HuH-7.5 (cell line): ENCODE measurements at places on chromosomes 11 and 22.

DNA sequence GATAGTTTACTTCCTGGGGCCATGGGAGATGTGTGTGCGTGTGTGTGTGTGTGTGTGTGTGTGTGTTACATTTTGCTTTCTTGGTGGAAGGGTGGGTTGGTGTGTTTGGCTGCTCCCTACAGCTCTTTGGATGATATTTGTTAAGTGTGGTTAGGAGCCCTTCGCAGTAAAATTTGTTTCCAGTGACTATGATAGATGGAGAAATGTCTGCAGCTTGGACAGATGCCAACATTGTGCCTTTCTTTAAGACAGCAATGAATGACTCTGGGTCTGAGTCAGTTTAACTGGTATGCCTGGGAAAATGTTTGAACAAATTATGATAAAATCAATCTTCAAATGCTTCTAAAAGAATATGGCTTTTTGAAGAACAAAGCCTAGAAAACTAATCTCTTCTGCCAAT lies 102.7 kb upstream of the TRPC6 start:
- DNase-seq: no peak

GRCh38 chr11:47987781-47988180 lies 7.4 kb downstream of the PTPRJ start:
- no peak for DNase-seq

GRCh38 chr11:112058103-112058502 lies 15.7 kb downstream of the PIH1D2 start:
- no peak for DNase-seq

- no peak for DNase-seq
Measured at GRCh38 chr22:19352217-19352616, 60.7 kb upstream of the CLTCL1 start.

DNA sequence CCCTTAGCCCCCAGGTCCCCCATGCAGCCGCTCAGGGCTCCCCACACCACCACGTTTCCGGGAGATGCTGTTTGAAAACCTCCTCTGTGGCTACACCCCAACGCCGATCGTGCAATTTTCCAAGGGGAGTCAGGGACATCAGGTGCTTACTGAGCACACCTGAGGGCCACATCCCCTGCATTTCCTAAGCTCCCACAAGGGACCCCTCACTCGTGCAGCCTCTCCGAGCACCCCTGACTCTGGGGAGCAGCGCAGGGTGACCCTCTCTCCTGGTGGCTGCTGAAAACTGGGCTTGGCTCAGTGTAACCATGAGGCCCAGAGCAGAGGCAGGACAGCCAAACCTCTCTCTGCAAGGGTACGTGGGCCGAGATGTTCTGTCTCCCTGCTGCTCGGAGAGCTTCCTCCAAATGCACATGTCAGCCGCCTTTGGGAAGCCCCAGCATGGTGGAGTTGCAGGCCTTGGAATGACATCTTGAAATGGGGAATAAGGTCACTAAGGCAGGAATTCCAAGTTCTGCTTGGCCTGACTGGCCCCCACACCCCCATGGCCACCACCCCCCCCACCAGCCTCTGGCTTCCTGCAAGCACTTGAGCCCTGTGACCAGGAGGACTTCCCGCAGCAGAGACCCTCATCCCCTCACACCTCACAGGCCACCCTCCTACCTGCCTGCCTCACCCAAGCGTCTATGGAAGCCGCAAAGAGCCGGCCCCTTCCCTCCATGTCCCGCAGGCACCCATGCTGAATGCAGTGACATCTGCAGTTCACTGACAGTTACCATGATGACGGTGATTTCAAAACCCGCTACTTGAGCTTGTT lies 257.4 kb downstream of the BRD1 start:
- DNase-seq: no peak

DNA sequence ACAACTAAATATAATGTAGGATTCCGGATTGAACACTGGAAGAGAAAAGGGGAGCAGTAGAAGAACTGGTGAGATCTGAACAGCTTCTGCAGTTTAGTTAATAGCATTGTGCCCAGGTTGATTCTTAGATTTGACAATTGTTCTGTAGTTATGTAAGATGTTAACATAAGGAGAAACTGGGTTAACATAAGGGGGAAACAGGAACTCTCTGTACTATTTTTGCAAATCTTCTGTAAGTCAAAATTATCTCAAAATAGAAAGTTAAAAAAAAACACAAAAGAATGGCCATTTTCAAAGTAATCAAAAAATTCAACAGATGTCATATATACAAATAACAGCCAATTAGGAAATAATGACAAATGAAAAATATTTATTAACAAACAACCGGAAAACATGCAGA lies 18.7 kb upstream of the LRP5 start:
- DNase-seq: no peak

DNA sequence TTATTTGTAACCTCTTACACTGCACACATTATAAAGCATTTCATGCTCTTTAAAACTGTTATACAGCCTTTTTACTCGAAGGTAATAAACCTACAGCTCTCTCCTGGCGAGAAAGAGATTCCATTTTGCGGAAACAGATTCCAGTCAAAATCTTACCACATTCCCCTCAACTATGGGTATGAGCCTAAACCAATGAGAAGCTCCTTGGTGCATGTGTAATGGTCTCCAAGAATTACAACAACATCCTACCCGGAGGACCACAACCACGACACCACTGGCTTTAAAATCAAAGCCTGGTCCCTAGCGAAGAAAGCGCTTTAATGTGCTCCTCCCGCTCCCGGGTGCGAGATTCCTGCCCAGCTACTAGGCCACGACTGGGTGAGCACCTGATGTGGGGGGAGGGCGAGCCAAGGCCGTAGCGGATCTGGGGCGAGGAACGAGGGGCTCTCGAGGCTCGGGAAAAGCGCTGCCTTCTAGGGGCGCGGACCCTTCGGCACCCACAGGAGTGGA lies 821 bp downstream of the CELF1 start:
- DNase-seq: no peak

DNA sequence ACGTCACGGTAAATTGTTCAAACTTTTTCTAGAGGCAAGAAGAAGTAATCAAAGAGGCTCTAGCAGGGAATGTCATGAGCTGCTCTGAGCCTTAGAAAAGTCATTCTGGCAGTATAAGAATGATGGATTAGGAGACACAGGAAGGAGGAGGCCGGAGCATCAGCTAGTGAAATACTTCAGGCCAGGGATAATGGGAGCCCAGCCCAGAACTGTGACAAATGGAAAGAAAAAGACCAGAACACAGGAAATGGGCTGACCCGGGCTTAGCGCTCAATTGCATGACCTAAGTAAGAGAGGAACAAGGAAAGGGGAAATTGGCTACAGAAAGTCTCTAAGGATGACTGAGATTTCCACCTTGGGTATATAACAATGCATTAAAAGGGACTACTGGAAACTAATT lies 108.6 kb downstream of the LARGE1 start:
- DNase-seq: no peak

DNA sequence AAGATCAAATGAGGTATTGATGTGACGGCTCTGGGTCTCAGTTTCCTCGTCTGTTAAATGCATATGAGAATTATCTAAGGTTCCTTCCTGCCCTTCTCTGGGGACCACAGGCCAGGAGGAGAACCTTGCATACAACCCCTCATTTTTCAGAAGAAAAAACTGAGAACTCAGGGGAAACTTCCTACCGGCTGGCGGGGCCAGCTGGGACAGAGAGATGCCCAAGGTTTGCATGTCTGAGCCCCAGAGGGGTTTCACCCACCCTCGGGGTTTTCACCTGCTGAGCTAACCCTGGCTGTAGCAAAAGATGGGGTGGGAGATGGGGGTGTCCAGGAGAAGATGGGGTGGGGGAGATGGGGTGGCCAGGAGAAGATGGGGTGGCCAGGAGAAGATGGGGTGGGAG lies 4.3 kb downstream of the TNFRSF13C start:
- DNase-seq: no peak

DNA sequence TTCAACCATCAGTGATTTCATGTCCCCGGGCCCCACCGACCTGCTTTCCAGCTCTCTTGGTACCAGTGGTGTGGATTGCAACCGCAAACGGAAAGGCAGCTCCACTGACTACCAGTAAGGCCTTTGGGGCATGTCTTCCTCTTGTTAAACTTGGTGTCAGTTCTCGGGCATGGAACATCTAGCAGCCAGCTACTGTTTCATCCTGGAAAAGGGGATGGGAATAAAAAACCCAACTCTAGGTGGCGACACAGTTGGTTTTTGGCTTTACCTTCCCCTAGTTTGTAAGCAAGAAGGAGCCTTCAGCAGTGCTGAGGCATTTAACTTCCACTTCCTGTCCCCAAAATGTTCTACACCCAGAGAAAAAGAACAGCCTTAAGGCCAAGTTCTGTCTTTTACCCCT lies 76.7 kb downstream of the BMAL1 start:
- DNase-seq: peak; percentile 16

GRCh38 chr11:110473706-110474105 lies 44.0 kb downstream of the FDX1 start:
- DNase-seq: no peak

DNA sequence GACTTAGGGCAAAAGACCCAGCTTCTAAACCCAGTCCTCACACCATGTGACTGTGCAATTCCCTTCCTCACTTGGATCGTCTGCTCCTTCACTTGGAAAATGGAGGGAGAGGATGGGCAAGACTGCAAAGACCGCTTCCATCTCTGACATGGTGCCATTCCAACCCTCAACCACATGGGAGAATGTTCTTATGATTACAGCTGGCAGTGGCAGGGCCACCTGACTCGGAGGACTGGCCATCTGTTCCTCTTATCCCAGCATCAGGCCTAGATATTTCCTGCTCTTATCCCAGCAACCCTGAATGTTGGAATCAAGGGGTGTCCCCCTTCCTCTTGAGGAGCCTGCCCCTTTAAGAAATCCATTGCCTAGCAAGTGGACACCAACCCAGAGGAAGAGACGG lies 15.4 kb downstream of the DSCAML1 start:
- DNase-seq: no peak

DNA sequence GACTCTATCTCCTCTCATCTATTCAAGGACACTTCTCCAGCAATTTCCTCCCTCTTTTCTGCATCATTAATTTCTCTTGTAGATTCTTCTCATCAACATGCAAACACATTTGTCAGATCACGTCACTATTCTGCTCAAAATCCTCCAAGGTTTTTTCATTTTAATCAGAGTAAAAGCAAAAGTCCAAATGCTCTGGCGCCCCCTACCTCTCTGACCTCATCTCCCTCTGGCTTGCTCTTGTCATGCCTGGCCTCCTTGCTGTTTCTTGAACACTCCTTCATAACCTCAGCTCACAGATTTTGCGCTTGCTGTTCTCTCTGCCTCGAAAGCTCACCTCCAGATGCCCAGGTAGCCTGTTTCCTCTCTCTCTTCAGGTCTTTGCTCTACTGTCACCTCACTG lies 22.4 kb downstream of the RTCB start:
- DNase-seq: no peak

GRCh38 chr22:42300259-42301076 lies 30.0 kb upstream of the TCF20 start:
- DNase-seq: no peak
